ENCODE measurements at places on chromosomes 12 and 14.

DNA sequence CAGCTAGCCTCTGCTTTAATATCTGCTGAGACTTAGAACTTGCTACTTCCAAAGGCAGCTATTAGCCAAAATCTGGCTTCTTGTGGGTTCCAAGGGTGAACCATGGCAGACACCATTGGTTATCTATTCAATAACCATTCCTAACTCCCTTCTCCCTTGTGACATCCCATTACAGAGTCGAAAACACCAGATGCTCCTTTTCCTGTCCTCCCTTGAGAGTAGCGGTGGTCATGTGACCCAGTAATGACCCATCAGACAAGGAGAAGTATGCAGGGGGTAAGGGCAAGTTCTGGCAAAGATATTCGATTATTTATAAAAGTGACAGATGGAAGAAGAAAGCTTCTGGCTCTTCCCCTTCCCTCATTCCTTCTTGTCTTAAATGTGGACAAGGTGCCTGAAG is 20.1 kb downstream of the TGFB3 start:
- no peak for DNase-seq

DNA sequence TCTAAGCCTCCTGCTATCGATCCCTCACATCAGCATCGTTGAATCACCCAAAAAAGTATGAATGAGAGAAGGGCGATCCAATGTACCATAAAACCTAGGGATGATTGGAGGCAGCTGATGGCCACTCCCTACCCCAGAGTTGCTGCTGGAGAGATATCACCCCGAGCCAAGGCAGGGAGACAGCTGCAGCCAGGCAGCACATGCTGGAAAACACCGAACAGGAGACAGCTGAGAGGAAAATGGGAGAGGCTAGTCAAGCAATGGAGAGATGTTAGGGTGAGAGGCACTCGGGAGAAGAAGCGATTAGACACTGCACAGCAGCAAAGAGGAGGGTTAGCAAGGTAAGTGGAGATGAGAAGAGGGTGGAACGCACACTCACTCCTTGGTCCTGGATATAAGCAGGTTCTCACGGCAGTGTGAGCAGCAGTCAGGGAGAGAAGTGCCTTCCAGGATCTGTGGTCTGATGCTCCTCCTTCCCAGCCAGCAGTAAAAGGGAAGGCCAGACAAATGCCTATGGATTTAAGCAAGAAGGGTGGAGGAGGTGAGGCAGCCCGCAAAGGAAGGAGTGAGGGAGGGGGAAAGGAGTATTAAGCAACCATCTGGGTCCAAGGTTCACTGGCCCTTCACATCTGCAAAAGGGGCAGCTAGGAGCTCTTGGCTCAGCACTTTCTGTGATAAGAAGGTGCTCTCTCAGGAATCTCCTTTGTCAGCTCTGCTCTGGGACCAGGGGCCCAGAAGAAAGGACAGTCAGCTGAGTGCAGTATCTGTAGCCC is at the start of gene SLC7A7:
Gene SLC7A7, minus strand, starts transcription at position 495 of the 773 bp plus-strand sequence. CDS start 2,037 bp downstream, outside the sequence.
- no peak for DNase-seq

DNA sequence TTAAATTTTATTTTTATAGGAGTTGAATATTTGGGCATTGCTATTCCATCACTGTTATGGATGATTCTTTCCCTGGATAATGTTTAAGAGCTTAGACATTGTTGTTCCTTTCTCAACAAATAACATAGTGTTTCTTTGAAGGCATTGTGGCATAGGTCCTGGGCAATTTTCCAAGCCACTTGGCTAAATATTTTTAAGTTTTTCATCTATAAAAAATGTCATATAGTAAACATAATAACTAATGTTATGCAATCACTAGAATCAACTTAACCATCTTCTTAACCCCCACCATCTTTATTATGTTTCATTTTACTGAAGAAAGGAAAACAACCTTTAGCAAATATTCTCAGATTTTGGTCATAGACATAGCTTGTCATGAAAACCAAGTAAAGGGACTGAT is 600.6 kb upstream of the LMO3 start:
- DNase-seq: no peak

- no peak for DNase-seq
Observed at GRCh38 chr14:23005451-23006187, 4.3 kb downstream of the C14orf93 start.

- DNase-seq: no peak
Observed at GRCh38 chr12:74441872-74442271, 95.8 kb upstream of the ATXN7L3B start.

DNA sequence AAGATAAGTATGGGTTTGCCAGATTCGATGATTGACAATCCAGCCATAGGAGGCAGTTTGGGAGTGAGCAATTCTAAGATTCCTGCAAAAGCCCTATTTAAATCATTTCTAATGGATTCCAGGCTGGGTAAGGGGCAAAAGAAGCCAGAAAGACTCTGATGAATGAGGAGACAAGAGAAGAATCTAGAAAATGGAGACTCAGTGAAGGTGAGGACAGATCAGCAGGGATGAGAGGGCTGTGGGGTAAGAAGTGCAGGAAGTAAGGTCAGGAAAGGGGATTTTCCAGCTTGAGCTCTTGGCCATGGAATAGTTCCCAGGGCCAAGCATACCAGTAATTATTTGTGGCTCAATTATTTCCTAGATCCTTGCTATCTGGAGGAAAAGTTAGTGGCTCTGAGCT is 87.3 kb downstream of the TMX1 start:
- DNase-seq: no peak

- DNase-seq: peak; percentile 13
Observed at GRCh38 chr12:122646517-122647217, 56.5 kb downstream of the HCAR2 start.
